ENCODE measurements at places on chromosomes 11 and 22.
A peak's percentile ranks its signal among the peaks of the same experiment; 100 is the strongest.

GRCh38 chr22:45845076-45845487 is 131.9 kb downstream of the WNT7B start:
- DNase-seq = no peak

DNA sequence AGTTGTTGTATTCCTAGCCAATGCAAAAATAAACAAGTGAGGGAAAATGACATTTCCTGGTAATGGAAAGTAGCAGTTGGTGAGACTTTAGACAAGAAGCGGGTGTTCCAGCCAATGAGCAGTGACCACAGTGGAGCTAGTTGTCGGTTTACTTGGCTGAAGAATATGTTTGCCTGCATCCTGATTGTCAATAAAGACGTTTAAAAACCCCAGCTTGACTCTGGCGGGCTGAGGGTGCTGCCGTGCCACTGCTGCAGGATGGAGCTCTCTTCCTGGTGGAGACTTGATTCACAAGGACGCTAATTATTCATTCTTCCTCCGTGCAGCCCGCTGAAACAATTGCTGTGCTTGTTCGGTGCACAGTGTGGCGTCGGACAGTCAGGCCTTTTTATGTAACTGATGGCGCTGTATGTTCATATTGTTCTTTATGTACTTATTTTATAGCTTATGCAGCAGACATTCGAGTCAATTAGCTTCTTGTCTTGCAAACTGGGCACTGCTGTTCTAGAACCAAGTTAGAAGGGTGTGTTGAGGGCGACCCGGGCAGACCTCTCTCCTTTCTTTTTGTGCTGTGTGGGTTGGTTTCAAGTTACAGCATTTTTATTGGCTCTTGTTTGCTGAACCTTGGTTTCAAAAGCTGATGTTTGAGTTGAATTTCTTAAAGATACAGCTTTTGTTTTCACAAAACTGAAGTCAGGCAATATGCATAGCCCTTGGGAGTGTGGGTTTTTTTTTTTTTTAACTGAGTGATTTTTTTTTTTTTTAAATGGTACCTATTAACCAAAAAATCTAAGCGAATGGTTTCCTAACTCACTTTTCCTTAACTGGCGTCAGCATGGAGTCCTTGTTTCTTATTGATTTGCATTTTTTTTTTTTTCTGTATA is 153.9 kb downstream of the TEAD1 start:
- DNase-seq = no peak

- DNase-seq = peak; percentile 39
These were observed 4.6 kb downstream of the TMEM9B start for GRCh38 chr11:8959546-8960166.

- DNase-seq = no peak
These were observed 92.9 kb downstream of the PARVA start for GRCh38 chr11:12470236-12470635.

DNA sequence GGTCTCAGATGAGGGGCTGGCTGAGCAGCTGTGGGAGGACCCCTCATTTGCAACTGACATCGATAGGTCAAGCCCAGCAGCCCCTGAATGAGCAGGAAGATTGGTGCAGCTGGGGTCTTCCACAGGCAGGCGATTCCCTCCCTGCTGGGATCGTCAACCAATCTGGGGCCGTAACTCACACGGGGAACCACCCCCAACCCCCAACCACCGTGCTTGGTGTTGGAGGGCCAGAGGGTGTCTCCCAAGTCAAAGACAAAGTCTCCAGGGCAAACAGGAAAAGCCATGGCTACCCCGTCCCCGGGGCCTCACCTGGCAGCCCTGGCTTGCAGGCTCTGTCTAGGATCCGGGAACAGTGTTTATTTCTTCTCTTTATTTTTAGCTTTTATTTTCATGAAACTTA is 26.9 kb upstream of the SCUBE1 start:
- DNase-seq = no peak

DNA sequence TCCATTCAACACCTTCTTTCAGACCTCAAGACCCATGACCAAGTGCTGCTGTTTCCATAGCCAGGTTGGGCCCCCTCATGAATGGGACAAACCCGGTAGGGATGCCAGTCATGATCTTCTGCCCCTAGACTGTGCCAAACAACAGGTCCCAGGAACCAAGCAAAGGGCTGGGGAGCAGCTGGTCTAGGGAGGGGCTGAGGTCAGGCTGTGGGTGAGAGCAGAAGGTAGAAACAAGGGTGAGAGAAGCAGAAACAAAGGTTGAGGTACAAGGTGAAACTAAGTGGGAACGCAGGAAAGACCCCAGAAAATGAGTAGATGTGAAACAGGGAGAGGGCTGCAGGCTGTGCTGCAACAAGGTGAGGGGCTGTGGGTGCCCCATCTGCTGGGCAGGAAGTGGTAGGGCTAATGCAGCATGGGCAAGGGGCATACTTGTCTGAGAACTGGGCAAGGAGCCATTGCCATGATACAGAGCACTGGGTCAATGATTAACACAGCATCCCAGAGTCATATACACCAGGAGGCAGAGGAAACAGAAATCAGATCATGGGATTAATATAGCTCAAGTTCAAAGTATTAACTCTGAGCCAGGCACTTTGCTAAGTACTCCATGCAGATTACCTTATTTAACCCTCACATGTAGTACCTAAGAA is 45.9 kb downstream of the SLC1A2 start:
- no peak for DNase-seq

- DNase-seq = no peak
These were observed 75.4 kb upstream of the PPARA start for GRCh38 chr22:46074771-46075551.

- DNase-seq = no peak
These were observed 110.6 kb downstream of the MSANTD4 start for GRCh38 chr11:105911454-105911853.

GRCh38 chr11:119684361-119685110 is 44.5 kb downstream of the NECTIN1 start:
- DNase-seq = no peak

DNA sequence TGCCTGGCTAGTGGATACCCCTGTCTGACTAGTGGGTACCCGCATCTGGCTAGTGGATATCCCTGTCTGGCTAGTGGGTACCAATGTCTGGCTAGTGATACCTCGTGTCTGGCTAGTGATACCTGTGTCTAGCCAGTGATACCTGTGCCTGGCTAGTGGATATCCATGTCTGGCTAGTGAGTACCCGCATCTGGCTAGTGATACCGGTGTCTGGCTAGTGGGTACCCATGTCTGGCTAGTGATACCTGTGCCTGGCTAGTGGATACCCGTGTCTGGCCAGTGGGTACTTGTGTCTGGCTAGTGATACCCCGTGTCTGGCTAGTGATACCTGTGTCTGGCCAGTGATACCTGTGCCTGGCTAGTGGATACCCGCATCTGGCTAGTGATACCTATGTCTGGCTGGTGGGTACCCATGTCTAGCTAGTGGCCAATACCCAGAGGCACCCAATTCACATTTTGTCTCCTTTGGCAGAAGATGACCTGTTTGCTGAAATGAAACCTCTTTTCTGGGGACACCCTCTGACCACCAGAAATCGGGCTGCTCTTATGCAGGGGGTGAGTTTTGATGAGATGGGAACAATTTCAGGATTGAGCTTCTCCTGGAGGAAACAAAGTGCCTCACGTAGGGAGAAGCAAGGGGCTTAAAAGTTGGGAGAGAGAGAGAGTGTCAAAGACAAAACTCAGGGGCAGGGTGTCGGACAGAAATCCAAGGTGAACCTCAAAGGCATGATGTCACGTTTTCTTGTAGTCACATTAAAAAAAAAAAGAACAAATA is 63.4 kb downstream of the SMIM38 start:
- no peak for DNase-seq

GRCh38 chr11:85875505-85875904 is 20.3 kb downstream of the CCDC83 start:
- no peak for DNase-seq

DNA sequence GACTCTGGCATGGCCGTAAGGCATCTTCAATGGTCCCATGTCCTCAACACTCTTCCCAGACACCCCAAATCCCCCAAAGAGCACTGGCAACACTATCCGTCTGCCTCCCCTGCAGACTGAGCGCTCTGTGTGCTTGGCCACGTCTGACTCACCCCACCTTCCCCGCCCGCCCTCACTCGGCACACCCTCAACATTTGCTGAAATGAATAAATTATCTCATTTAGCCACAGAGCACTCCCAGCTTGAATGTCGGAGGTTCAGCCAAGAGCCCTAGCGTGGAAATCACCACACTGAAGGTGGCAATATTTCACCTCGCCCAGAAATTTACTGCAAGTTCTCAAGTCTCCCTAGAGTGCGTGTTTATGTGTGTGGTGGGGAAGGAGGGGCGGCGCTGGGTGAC is 46.6 kb upstream of the TCF20 start:
- no peak for DNase-seq

- peak; percentile 91 for DNase-seq
These were observed 24.0 kb upstream of the CREB3L1 start for GRCh38 chr11:46253258-46254132.

DNA sequence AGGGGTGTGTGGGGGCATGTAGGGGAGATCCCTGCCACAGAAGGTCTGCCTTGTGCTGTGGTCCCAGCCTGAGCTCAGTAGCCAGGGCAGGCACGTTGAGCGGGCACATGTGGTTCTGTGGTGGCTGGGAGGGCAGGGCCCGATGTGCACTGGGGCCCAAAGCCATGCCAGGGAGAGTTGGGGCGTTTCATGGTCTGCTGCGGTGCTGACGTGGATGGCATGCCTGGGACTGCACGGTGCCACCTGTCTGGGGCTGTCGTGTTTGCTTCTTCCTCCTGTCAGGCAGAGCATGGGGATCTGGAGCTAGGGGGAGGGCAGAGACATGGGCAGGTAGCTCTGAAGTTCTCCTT is 19.3 kb downstream of the PPIL2 start:
- DNase-seq = no peak

DNA sequence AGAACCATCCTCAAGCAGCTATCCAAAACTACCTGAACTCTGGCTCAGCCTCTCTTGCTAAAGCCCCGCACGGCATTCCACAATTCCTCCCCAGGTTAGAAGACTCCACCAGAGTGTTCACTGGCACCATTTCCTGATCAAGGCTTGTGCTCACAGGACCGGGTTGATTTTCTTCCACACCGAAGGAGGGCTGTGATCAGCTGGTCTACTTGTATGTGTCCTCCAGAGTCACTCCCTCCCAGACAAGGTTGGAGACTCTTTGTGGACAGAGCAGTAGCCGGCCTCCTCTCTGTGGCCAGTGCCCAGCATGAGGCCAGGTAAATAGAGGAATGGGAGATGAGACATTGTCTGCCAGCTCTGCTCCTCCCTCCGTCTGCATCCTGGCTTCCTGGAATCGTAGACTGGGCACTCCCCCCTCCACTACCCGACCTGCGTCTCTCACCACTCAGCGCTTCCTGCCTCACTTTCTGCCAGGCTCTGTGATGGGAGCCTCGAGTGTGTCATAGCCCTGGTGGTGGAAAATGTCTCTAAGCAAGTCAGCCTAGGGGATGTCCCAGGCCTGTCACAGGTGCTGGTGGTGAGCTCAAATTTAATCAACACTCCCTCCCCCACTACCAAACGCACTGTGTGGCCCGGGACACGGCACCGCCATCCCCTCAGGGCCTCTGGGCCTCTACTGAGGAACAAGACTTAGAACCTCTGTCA is 12.5 kb upstream of the TMPRSS6 start:
- no peak for DNase-seq

DNA sequence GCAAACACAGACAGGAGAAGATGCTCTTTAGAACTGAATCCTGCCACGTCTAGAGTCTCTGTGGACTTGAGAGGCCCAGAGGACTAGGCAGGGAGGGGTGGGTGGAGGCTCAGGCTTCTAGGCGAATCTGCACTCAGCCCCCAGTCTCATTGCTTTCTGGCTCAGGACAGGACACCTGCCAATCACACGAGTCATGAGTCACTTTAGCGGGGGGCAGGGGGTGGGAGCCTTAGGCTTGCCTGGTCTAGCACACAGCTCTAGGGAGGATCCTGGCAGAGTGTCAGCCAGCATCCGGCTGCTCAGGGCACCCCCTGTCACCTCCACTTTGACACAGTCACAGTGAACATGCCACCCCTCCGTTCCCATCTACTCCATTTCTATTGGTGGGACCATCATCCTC is 167.7 kb downstream of the CEP164 start:
- DNase-seq = no peak

DNA sequence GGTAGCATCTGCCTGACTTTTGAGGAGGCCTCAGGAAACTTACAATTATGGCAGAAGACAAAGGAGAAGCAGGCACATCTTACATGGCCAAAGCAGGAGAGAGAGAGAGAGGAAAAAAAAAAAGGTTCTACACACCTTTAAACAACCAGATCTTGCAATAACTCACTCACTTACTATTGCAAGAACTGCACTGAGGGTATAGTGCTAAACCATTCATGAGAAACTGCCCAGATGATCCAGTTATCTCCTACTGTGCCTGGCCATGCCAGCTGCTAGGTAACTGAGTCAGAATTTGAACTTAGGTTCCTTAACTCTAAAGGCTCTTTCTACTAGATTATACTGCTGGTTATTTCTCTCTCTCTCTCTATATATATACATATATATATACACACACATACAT is 7.3 kb downstream of the HORMAD2 start:
- DNase-seq = no peak

GRCh38 chr11:42646959-42647358 is 664.8 kb upstream of the API5 start:
- no peak for DNase-seq

DNA sequence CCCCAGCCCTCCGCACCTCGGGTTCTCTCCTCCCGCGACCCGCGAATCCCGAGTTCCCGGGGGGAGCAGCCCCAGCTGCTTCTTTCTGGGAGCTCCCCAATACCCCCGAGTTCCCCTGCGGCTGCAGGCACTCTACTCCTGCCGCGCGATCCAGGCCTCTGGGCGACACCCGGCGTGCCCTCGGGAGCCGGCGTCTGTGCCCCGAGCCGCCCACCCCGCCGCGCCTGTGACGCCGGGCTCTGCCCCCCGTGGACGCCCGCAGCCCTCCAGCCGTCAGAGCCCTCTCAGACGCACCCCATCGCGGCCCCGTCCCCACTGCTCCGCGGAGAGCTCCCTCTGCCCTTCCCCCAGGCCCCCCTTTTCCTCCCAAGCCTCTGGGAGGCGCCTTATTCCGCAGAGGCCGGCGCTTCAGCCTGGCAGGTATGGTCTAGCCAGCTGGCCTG is 422 bp downstream of the GLB1L2 start:
- DNase-seq = no peak

DNA sequence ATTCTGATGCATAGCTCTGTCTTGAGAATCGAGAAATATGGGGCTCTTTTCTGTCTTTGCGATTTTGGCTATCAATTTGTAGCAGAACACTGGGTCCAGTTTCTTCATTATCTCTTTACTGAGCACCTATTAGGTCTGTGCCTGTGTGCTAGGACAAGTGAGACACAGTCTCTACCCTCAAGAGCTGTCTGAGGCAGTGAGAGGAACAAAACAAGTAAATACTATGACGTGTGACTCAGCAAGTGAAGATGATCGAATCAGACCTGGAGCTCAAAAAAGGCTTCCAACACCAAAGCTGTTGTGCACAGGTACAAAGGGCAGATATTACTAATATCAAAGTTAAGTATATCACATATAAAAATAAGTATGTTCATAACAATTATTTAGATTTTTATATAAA is 52.4 kb downstream of the LGR4 start:
- no peak for DNase-seq
